ENCODE measurements at places on chromosomes 13 and 19.

DNA sequence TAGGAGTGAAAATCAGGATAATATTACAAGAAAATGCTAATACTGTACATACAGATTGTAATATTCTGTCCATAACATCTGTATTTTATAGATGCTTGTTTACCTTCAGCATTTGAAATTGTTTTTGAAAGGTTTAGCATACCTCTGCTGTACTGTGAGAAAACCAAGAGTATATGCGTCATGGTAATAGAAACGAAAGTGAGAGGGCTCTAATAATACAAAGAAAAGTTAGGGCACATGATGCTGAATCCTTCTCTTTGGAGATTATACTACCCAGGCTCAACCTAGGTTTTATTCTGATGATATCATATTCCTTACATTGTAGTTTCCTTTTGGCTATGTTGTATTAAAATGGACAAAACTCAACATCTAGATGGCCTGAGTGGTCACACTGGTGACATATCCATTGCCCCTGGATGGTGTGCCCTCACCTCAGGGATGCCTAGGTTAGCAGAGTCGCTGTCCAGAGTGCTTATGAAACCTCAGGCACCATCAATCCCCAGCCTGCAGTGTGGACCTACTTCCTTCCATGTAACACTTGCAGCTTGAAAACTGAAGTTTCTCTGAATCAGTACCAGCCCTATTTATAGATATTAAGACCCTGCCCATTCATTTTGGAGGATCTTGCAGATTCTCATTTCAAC is 253.7 kb downstream of the KCTD12 start:
- DNase-seq: no peak

GRCh38 chr13:23852351-23852750 is 36.8 kb downstream of the MIPEP start:
- DNase-seq: no peak

DNA sequence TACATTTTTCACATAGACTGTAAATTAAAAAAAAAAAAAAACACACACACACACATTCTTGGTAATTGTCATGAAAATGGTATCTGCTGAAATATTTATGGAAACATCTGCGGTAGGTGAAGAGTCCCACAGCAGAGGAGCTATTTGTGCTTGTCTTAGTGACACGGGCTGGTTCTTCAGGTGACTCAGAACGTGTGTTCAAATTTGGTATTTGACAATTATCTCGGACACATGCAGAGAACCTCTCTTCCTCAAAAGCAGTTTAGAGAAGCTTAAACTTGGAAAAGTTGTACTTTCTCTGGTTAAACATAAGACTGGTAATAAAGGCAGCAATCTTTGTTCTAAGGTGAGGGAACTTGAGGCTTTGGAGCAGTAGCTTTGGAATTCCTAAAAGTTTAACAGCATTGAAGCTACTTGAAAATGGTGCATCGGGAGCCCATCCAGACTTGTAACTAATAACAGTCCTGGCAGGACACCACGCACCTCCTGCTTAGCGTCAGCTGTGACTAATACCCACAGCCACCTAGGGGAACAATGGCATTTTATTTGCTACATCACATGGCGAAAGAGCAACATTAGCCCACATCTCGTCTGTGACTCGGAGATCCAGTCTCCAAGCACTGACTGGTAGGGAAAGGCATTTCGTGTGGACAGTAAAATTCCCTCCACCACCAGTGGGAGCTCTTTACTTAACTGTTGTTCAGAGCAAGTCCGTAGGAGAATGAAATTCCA is 1505.1 kb upstream of the SLC10A2 start:
- DNase-seq: no peak

- DNase-seq: no peak
Measured at GRCh38 chr19:55319785-55320184, 5.4 kb downstream of the TMEM150B start.

DNA sequence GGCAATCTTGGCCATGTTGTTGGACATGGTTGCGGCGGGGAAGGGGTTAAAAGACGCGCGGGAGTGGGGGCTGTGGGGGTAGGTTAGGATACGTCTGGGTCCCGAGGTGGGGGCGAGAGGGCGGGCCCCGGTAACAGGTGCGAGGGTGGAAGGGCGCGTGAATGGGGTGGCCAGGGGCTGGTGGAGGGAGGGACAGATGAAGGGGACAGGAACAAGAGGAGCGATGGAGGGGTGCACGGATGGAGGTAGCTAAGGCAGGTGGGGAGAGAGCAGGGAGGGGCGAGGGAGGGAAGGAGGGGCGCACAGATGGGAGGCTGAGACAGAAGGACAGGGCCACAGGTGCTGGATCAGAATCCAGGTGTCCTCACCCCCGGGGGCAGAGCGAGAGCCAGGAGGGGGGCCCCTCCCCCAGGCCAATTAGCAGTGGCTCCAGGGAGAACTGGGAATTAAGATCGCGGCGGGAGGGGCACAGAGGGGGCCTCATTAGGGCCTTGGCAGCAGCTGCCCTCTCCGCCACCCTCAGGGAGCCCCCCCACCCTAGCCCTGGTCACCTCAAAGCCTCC is 1.3 kb downstream of the GNG8 start:
- DNase-seq: no peak

DNA sequence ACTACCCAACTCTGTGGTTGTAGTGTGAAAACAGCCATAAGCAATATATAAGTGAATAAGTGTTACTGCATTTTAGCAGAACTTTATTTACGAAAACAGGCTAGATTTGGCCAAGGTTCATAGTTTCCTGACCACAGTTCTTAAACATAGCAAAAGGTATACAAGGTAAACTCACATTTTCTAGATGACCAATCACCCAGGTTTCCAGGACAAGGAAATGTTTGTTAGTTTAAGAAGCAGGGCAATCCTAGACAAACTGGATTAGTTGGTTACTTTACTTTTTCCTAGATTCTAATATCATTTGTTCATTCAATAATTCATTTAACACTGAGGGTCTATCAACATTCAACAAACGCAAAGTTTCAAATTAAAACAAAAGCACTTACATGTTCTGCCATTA is 201.7 kb downstream of the SPRY2 start:
- no peak for DNase-seq

All from activated CD4-positive, alpha-beta memory T cell treated with anti-CD3 and anti-CD28 coated beads, Interleukin-2, amount 10 ng/mL, durations not matched to agents 7 days and 5 days (primary cell).